ENCODE measurements at places on chromosomes 2 and 18.

DNA sequence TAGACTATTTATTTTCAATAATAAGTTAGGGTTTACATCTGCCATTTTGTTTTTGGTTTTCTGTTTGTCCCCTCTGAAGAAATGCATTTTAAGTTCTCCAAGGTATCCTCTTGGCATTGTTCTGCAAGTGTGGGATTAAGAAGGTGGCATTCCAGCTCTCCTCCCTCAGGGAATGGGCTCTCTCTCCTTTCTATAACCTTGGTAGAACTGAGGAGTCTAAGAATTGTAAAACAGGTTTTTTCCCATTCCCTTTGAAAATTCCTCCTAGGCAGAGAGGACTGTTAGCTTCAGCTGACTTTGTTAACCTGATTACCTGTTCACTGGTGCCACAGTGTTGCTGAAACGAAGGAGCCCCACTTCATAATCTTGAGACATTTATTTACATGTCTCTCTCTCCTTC lies 26.1 kb upstream of the RAB1A start:
- no peak for DNase-seq

- DNase-seq = no peak
These were observed 59.3 kb upstream of the ACVR1 start for GRCh38 chr2:157935378-157935906.

DNA sequence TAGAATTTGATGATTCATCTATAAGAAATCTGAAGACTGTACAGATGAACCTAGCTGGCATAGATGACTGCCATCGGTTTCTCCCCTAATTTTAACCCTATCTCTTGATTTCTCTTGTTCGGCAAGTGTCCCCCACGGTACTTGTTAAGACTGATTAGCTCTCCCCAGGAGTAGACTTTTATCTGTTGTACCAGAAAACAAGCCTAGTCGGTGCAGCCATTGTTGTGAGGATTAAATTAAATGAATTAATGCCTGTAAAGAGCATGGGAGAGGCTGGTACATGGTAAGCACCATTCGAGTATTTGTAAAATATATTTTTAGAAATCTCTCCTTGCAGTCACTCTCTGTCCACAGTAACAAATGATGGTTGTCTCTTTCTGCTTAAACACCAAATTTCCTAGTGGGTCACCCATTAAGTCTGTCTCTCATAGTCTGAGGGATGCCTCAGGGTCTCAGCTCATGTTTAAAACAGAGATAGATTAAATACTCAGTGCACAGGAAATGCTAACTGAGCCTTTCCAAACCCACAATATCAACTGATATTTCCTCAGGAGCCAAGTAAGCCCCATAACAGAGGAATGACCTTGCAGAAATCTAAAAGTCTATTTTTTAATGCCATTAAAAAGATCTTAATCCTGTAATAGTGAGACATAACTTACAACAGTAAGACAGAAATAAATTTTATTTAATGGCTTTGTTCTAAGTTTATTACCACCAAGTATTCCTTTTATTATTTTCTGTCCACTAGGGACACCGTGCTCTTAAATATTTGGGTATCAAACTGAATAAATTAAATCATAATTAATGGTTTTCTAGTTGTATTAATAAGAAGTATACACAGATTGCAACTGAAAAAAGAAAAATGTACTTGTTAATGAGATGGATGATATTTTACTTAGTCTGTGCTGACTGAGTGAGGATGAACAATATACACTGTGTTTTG lies 2.9 kb upstream of the B4GALT6 start:
- DNase-seq = no peak

DNA sequence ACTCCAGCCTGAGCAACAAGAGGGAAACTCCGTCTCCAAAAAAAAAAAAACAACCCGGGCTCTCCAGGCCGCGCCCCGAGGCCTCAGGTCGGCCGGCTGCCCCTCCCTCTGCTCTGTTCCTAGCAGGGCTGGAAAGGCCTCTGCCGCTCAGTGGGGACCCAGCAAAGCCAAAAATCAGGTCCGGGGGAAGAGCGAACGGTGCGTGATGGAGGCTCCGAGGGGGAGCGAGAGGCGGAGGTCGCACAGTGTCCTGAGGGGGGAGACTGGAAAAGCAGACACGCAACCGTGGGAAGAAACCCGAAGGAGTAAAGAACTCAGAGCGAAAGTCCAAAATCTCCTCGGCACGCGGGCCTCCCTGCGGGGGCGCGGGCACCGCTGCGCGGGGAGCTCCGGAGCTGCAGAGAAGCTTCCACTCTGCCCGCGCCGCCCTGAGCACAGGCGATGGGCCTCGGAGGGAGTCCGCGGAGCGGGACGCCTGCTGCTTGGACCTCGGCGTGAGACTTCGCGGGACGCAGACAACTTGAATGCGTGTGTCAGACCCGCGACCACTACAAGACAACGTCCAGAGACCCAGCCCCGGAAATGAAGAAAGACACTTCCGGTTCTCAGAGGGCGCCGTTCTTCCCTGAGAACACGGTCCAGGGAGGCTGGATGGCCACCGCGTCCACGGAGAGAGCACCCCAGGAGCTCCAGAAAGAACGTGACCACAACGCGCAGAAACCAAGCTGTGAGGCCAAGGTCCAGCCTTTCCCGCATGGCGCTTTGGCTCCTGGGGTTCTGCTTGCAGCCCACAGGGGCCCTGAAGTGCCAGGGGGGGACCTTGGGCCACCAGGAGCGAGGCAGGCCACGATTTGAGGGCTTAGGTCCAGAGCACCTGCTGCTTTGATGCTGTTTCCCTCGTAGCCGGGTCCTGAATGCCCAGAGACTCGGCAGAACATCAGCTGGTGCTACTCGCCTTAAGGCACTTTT lies 219.8 kb downstream of the DPP10 start:
- peak; percentile 14 for DNase-seq

DNA sequence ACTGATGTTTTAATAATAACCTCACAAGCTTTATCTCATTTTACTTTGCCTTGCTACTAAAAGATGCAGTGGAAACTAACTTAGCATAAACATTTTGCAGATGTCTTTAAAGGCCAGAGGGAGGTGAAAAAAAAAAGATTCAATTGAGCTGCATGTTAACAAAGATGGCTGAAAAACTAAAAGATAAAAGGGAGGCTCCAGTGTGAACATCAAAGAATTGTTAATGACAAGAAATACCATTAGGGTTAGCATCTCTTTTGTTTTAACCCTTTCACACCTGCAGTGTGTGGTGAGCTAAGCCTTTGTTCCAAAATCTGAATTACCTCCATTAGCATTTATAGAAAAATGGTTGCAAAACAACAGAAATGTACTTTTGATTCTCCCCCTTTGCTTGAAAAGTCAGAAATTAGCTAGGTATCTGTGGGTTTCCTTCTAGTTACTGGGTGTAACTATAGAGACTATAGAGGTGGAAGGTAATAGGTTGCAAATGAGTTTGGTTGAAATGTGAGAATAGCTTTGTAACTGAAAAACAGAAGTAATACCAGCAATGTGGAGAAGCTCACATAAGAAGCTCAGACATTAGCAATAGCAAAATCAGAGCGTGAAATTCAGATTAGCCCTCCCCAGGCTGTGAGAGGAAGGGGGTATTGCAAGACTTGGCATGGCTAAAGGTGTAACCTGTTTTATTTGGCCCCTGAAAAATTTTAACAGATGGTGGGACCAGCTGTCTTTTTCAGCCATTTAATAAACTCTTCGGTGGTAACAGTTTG lies 34.8 kb upstream of the SP5 start:
- no peak for DNase-seq

DNA sequence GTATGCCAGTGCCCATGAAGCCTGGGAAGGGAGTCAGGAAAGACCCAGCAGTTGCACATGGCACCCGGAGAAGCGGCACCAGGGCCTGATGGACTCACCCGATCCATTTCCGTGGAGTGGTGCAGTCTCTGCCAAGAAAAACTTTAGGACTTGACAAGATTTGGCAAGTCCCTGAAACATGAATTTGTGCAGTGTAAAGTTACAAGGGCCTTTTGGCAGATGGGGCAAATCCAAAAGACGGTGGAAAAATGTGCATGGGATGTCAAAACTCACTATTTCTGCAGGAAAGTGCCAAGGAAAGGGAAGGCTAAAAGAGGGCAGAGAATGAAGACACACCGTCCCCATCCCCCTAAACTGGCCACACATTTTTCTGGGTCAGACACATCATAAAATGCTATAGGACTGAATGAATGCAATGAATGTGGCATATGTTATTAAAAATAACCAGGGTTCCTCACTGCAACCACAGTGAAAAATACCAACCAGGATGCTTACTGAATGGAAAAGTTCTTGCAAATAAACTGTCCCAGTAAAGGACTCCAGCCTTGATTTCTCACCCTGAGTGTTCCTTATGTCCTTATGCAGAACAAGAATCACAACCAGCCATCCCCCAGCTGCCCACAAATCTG lies 173.5 kb upstream of the SIX2 start:
- no peak for DNase-seq

DNA sequence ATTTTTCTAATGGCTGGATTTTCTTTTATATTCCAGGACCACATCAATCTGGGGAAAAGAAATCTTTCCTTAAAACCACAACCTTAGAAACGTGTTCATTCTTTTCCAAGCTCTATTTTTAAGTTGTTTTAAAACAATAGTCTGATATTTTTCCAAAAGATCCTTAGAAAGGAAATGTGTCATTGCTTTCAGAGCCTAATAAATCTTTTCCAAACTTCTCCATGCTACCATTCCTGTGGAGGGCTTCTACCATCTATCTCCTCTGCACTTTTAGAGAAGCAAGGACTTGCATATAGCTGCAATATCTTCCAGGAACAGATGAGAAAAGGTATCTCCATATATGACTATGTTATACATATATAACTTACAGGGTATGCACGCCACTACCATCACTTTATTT lies 21.2 kb downstream of the WDFY1 start:
- DNase-seq = no peak

GRCh38 chr18:62614494-62614893 lies 91.7 kb downstream of the ZCCHC2 start:
- no peak for DNase-seq

- no peak for DNase-seq
These were observed 514.0 kb downstream of the GALR1 start for GRCh38 chr18:77763530-77764145.

DNA sequence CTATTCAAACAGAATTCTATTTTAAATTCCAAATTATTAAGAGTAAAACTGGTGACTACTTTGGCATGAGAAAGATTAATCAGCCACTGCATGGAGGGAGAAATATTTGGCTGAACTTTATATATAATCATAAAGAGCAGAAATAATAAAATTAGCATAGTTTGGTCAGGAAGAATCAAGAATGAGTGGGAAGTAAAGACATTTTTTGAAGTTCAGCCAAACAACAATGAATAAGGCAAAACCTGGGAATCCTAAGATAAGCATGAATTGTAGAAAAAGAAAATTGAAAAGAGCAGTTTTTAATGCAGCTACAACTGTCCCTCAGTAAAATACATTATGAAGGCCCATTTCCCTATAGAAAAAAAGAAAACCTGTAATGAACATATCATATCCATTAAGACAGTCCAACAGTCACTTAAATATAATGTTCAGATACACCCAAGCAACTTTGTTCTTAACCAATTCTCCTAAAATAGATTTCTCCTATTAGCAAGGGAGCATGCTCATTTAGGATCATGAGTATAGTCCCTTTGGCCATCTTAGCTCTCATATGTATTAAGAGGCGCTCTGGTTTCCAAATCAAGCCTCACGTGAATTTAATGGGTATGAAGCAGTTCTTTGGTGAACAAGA lies 6.5 kb downstream of the TMEM17 start:
- DNase-seq = no peak

DNA sequence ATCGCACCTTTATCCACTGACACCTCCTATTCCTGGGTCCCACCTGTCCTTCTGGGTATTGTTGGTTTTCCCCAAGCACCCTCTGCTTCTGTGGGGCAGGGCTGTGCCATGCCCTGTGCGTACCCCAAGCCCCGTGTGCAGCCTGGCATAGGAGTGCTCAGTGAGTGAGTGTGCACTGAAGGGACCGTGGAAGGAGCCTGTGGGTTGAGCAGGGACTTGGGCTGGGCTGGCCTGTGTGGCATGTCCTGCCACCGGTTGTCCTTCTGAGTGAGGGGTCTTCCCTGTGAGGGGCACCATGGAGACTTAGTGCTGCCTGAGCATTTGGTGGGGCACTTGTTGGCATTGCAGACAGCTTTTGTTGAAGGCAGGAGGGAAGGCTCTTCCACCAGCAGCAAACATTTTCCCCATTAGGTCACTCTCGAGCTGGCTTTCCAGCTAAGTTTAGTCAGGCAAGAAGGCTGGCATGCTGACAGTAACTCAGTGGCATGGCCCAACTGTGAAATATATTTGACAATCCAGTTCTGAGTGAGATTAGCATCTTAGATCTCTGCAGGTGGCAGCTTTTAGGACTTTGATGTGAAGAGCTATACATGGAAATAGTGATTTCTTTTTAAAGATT lies 64.7 kb downstream of the LPIN1 start:
- no peak for DNase-seq

DNA sequence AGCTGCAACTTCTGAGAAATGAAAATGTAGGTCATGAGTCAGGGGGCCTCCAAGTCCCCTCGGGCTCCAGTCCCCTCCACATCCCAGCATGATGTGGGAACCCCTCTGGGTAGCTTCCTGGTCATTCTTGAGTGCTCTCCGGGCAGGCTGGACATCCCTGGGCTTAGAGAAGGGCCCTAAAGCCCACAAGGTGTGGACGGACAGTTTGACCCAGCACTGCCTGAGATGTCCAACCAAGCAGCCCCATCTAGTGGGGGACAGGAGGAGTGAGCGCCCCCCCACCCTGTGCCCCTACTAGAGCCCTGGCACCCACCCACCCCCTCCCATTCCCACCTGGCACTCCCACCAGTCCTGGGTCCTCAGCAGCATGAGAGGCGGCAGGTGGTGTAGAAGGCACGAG lies 46.0 kb downstream of the CYP27C1 start:
- DNase-seq = no peak

DNA sequence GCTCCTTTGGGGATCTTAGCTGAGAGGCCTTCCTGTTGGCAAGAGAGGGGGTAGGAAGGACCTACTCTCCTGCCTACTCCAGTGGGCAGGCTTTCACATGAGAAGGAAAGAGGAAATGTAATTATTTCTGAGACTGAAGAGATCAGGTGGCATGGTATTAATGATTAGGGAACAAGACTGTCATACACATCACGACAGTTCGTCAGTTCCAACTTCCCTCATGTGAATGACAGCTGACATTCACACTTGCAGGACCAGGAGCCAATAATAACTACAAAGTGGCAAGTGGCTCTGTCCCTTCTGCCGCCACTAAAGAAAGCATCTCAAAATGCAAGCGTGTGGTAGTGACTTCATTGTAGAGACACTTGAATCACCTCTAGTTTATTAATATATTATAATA lies 90.0 kb downstream of the ZCCHC2 start:
- no peak for DNase-seq

GRCh38 chr18:58755304-58756010 lies 84.2 kb downstream of the MALT1 start:
- no peak for DNase-seq

- no peak for DNase-seq
These were observed 3.9 kb downstream of the IL18R1 start for GRCh38 chr2:102359527-102359926.

DNA sequence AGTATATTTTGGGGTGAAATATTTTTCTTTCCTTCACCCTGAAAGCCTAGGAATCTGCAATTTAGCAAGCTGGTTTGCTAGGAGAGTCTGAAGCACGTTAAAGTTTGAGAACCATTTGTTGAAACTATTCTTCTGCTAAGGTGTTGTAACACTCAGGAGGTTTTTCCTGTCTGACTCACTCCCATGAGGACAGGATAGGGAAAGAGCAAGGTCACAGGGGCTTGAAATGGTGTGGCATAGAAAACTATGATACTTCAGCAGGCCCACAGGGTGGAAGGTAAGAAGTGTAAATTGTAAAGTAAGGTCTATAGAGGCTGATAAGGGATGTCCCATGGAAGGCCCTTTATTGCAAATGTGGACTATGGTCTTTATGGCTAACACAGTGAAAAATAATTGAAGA lies 177.7 kb upstream of the ZC3H15 start:
- no peak for DNase-seq

Data from progenitor cell of endocrine pancreas (in vitro differentiated cells).